ENCODE measurements at places on chromosomes 11 and 22.
A peak's percentile ranks its signal among the peaks of the same experiment; 100 is the strongest.

- no peak for DNase-seq
These were observed 23.7 kb downstream of the TANGO2 start for GRCh38 chr22:20044495-20045151.

DNA sequence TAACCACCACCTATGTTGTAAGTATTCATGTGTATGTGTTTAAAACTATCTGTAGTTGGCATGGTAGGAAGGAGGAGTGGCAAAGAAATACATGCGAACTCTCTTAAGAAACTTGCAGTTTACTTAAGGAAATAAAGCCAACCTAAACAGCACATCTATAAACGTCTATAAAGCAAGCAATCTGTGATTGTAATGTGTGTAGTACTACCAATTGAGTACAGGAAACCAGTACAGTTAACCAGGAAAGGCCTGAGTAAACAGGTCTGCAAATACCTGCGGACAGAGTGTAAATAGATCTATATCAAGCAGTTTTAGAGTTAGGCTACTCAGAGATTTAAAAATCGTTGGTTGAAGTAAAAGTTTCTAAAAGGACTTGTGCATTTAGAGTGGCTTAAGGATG, 59.5 kb upstream of the AMOTL1 start:
- no peak for DNase-seq

DNA sequence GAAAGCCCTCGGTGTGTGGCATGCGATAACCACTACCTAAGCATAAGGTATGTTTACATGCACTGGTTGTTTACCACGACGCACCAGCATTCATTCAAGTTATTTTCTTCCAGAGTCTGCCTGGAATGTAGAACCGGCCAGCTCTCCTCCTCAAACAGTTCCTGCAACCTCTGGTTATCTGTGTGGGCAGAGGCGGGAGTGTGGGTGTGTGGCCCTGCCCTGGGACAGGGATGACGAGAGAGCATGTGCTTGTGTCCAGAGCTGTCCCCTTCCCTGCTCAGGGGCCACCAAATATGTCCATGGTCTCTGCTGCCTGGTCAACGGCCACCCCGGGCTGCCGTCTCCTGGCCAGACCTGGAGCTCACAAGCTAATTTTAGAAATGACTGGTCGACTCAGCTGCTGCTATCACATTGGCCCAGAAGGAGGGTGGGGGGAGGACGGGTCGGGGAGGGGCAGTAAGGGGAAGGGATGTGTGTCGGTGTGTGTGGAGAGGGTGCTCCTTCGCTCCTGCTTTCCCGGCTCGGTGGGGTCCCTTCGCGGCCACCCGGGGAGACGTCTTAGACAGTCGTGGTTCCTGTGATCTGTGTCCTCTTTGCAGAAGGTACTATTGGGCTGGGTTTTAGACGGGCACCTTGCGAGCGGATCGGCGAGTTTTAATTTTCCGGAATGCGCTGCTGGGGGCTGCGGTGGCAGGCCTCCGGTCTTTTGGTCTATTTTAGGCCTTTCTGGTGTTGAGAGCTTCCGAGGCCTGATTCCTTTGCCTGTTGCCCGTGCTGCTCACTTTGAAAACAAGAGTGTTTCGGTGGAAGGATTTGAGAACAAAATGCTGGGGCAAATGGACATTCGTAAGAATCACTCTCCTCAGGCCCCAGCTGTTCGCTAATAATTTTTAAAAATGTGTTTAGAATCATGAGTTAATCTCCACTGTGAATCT, at the start of gene MYO18B:
TSS of gene MYO18B (plus strand) at position 497 of the 935 bp plus-strand sequence. CDS start 18,905 bp downstream, outside the sequence.
- DNase-seq = no peak

DNA sequence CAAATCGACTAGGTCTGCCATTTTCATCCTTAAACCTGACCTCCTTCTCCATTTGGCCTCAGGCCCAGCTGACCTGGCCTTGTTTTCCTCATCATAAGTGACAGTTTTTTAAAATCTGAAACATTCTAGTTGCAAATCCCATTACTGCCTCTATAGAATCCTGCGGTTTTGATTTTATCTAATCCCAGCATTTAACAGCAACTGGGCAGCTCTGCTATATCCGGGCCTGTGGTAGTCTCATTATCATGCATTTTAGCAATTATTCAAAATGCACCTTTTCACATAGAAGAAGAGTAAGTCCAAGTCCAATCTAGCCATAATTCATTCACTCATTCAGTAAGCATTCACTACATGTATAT, 28.6 kb upstream of the BIRC3 start:
- DNase-seq = no peak

DNA sequence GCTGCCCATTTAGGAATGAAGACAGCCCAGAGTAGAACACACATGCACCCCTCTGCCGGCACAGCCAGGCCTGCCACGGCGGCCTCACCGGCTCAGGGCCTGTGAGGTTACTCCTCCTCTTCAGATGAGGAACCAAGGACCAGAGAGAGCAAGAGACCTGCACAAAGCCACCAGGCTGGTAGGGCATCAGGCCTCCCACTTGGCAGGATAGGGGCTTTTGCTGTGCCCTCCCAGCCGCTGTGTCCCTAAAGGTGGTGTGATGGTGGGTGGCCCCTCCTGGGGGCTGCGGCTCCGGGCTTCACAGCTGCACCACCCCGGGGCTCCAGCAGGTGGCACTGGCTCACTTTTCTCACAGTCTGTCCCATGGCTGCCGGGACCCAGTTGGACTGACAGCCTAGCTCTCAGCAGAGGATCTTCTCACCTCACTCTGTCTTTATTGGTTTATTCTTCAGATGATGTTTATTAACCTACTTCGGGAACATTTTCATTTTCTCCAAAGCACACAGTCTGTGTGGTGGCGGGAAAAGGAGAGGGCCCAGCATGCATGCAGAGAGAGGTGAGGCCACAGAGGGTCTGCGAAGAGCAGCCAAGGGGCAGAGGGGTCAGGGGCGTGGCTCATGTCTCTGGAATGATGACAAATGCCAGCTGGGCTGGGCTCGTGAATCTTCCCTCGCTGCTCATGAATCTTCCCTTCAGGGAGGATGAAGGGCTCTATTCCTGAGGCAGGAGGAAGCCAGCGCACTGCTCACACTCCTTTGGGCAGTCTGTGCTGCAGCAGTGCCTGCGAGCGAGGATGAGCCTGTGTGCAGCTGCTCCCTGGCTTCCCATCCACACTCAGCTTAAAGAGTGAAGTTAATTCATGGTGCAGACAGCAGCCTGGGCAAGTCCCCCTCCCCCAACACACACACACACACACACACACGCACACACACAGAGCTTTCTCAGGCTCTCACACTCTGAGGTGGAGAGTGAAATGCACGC, 101.1 kb upstream of the PITPNB start:
- peak; percentile 83 for DNase-seq

- no peak for DNase-seq
These were observed 22.0 kb downstream of the POU2F3 start for GRCh38 chr11:120261931-120262330.

DNA sequence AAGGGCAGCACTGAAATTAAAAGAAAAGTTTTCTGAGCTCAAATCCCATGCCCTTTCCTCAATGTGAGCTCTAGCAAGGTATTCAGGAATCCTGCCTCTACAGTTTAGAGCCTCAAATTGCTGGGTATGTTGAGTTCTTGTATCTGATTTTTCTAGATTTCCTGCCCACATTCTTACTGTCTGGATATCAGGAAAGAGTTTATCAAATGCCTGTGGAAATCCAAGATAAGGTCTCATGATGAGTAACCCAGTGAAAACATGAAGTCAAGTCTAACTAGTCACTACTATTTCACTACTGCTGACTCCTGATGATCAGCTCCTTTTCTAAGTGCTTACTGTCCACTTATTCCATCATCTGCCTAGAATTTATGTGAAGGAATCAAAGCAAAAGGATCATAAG, 29.8 kb downstream of the LIMK2 start:
- DNase-seq = no peak

GRCh38 chr11:109019342-109019936, 354.6 kb downstream of the DDX10 start:
- no peak for DNase-seq
